ENCODE measurements at places on chromosomes 4 and X.

DNA sequence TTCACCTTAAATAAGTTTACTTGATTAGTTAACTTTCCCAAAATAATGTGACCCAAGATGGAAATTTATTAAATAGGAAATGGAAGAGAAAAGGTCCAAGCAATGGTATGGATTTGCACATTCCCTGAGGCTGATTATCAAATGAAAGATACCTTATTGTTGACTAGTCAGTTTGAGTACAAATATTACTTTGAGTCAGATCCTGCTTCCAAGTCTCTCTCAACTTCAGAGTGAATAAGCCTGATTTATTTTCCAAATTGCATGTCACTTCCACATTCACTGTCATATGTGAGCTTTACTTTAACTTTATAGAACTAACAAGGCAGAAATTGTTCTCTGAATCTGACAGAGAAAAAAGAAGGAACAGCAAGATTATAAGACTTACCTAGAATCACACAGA is 520.8 kb downstream of the RAB28 start:
- DNase-seq: no peak

- no peak for DNase-seq
Observed at GRCh38 chr4:2194496-2194895, 47.4 kb downstream of the HAUS3 start.

DNA sequence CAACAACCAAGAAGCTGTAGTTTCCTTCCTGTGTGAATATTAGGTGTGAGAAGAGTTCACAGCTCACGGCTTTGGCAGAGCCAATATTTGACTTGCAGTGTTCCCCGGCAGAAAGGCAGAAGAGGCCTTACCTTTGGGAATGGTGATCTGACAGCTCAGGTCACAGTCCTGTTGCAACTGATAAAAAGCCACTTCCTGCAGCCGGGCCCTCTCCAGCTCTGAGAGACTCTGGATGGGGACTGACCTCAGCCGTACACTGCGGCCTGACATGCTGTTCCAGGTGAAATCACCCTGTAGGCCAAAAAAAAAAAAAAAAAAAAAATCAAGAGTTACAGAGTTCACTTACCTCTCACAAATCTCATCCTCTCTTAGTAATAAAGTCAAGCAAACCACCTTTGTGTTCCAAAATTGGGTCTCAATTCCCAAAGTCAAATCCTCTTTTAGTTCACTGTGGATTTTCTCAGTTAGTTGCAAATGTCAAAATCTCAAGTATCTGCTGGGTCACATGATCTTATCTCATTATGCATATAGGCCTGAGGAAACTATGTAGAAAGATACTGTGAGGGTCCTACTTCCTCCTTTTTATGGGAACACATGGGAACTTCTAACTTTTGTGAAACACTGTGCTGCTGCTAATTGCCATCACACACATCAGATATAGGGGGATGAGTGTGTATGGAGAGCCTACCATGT is 38.6 kb upstream of the AMELX start:
- DNase-seq: no peak

GRCh38 chr4:147826288-147826646 is 94.4 kb downstream of the ARHGAP10 start:
- no peak for DNase-seq

DNA sequence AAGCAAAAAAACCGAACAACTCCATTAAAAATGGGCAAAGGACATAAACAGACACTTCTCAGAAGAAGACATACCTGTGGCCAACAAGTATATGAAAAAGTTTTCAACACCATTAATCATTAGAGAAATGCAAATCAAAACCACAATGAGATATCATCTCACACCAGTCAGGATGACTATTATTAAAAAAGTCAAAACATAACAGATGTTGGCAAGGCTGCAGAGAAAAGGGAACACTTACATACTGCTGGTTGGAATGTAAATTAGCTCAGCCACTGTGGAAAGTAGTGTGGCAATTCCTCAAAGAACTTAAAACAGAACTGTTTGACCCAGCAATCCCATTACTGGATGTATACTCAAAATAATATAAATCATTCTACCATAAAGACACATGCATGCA is 436.3 kb downstream of the KLHL13 start:
- no peak for DNase-seq

DNA sequence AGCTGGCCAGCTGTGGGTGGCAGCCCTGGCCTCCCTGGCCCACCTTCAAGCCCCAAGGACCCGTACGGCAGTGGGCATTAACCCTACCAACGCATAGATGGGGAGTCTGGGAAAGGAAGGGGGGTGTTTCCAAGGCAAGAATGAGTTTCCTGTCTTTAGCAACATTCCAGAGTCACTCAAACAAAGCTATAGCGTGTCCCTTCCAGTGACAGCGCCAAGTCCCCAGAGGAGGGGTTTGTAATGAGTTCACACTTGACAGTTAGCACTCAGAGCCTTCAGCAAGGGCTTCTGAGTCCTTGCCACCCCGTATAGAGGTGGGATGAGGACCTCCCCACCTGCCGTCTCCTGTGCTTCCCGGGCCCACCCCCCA is 1.8 kb downstream of the BGN start:
- no peak for DNase-seq

- no peak for DNase-seq
Observed at GRCh38 chrX:7072856-7073255, 74.7 kb upstream of the STS start.

DNA sequence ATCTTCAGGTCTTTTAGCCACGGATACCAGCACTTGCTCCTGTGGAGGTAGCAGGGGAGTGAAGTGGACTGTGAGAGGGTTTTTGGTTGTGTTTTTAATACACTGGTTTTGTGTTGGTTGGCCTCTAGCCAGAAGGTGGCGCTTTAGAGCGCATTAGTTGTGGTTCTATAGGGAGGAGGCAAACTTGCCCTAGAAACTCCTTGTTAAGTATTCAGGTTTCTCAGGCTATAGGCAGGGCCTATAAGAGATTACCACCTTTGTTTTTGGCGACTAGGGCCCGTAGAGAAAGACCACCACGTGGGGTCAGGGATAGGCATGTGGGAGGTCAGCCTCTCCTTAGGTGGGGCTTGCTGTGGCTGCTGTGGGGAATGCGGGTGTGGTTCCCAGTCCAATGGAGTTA is 221.6 kb upstream of the SPANXN4 start:
- DNase-seq: no peak

DNA sequence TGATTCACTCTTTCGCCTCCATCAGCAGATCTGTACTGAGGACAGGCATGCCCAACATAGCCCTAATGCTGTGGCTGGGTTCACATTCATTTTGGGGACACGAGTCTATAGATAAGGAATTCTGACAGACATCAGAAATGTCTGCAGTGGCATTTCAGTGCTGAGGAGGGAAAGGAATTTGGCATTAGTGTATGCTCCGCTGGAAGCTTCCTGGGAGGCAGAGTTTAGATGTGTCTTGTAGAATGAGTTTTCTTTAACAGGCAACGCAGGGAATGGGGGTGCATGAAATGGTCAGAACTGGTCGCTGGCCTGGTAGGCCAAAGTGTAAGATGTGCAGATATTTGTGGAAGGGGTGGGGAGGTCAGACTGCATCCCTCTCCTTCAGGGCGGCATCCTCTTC is 43.5 kb upstream of the ZNF518B start:
- DNase-seq: no peak

DNA sequence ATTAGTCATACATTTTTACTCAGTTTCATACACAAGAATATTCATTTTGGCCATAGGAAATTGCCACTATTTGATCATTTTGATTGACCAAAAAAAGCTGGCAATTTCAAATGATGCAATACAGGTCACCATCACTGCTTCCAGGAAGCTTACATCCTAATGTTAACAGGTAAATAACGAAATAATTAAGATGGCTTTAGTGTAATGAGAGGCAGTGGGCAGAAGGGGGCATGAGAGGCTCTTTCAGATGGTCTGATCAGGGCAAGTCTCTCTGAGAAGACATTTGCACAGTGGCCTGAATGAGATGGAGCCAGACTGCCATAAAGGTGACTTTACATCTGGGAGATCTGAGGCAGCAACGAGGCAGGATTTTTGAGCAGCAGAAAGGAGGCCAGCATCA is 170.7 kb downstream of the SLIT2 start:
- no peak for DNase-seq

GRCh38 chr4:78551420-78552351 is at the start of gene ANXA3:
Gene ANXA3 (plus strand): TSS chr4:78551770. CDS start chr4:78554474, 2,704 bp downstream.
- DNase-seq: no peak

DNA sequence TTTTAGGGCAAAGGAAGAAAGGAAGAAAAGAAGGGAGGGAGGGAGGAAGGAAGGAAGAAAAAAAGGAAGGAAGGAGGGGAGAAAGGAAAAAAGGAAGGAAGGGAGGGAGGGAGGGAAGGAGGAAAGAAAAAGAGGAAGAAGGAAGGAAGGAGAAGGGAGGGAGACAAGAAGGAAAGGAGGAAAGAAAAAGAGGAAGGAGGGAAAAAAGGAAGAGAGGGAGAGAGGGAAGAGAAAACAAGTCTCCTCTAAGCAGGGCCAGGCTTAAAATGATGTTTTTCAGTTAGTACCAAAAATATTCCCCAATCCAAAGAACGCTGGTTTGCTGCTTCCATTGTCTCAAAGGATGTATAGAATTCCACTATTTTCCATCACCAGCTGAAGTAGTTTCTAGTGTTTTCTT is 2.0 kb downstream of the TIGD4 start:
- no peak for DNase-seq

GRCh38 chrX:46670316-46670715 is 88.6 kb downstream of the SLC9A7 start:
- DNase-seq: no peak

DNA sequence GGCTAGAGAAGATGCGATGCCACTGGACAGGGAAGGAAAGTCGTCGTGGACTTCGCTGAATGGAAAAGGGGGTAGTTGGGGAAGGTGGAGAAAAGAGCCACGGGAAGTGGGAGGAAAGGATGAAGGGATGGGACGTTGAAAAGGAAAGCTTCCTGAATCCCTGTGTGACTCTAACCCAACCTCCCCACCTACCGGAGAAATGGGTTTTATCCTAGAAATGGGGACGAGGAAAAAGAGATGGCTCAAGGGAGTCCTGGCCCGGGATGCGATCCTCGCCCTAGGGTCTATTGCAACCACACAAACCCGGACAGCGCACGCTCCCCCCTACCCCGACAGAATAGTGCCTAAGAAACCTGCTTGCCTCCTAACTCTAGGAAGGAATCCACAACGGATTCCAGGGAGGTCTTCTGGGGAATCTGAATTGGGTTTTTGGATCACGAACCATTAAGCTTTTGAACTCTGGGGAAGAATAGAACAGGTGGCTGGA is 738 bp upstream of the TSPAN5 start:
- no peak for DNase-seq

DNA sequence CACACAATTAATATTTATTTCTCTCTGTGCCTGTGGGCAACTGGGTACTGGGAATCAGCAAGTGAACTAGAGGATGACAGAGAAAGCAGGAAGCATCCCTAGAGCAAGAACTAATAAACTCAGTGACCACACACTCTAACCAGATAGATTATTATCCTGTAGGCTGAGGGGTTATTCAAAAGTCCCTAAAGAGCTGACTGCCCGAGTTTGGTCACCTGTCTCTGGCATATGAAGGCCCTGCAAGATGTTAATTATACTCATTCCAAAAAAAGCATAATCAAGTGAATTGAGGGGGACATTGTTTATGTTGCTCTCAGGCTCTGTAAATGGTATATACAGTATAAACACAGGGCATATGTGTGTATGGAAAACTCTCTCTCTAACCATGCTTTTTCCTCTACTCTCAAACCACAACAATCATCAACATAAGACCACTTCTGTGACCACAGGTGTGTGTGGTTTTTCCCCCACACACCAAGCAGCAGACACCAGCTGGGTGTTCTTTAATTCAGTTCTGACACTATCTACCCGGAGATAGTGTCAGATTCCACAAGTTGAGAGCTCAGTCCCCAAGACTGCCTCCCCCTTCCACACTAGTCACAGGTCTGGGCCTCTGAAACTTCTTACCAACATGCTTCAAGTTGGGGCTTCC is 6.2 kb upstream of the HPSE start:
- no peak for DNase-seq

DNA sequence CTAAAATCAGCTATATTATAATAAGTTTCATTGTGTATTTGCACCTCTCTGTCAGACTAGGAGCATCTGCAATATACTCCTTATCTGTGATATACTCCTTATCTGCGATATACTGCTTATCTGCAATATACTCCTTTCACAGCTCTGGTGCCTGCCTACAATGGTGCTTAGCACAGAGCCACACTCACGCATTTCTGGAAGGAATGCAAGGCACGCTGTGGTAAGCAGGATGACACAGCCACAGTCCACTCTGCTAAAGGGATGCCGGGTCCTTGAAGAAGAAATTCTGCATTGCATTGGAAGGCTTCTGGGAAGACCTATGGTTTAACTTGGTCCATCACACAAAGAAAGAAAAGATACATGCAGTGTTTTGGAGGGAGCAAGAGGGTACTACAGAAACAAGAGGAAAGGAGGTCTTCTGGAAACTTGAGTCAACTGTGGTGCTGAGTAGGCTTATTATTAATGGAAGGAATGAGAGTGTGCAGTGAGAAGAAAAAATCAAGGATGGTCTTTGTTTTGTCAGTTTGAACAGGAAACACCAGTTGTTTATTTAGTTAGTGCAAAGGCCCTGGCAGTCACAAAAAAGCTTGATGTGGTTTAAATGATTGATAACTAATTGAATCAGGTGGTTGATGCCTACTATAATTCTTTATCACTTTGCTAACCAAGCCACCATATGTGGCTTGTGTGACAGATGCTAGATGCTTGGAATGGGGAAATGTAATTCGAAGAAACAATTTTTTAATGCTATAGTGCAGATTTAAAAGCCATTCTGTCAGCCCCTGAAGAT is 342.3 kb downstream of the GRXCR1 start:
- no peak for DNase-seq

- no peak for DNase-seq
Observed at GRCh38 chr4:140719686-140720085, 36.5 kb downstream of the TBC1D9 start.

- DNase-seq: no peak
Observed at GRCh38 chr4:176789955-176790354, 2.8 kb downstream of the VEGFC start.

GRCh38 chrX:292900-293897 is 12.0 kb downstream of the PLCXD1 start:
- DNase-seq: no peak

GRCh38 chr4:69951602-69952001 is 13.9 kb downstream of the CSN2 start:
- no peak for DNase-seq

GRCh38 chrX:47576021-47576898 is 6.0 kb upstream of the TIMP1 start:
- no peak for DNase-seq

DNA sequence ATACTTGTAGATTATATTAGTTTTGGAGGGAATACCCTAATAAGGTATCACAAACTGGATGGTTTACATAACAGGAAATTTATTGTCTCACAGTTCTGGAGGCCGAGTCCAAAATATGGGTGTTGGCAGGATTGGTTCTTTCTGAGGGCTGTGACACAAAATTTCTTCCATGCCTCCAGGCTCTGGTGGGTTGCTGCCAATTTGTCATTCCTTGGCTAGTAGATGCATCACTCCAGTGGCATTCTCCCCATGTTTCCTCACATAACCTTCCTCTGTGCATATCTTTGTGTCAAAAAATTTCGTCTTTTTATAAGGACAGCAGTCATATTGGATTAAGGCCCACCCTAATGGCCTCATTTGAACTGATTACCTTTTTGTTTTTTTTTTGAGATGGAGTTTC is 49.3 kb downstream of the APELA start:
- DNase-seq: no peak

Data from activated CD8-positive, alpha-beta memory T cell treated with anti-CD3 and anti-CD28 coated beads for 48 hours (primary cell).